ENCODE measurements at places on chromosomes 5 and 9.

GRCh38 chr9:76453785-76454184 is 5.2 kb upstream of the GCNT1 start:
- no peak for ATAC-seq

DNA sequence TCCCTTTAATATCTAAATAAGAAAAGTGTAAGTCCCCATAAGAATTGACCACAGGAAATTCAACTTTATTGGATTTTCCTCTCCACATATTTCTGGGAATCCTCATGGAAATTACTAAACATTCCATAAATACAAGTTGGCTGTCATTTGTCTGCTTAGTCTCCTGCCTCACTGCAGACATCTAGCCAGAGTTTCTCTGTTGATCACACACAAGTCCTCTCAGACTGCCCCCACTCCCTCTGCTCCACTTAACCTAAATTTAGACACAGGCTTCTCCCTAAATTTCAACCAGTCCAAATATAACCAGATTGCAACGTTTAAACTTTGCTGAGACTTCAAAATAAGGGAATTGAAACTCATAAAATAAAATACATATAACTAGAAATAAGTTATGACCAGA is 982.1 kb downstream of the DTWD2 start:
- ATAC-seq, result no peak

DNA sequence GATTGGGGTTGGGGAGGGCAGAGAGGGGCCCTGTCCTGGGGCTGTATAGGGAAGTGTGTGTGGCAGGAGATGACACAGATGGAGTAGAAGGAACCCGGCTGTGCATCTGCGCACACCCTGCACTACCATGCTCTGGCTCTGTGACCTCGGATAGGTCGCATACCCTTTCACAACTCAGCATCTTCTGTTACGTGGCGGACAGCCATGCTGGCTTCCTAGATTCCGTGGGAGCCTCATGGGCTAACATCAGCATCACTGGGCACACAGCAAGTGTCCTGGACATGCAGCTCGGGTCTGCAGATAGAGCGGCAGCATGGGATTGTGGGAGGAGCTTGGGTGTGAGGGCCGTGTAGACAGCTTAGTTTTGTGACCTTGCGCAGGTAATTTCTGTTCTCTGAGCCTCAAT is 9.2 kb downstream of the ARPC5L start:
- no peak for ATAC-seq

DNA sequence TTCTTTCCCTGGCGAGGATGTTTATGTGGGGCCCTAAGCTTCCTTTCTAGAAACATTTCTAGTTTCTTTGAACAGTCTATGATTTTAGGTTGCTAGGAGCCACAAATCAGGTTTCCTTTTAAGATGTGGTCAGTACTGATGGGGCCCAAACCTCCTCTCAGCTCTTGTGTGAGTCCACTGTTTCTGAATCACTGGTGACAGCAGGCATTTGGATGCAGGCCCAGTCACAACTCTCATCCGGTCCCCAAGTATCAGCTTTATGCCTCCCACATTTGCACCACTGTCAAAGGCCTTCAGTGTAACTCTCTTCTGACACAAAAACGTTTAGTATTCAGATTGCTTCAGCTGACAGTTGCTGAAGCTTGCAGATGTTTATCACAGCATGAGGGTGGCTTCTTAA is 7.8 kb downstream of the DMRT2 start:
- no peak for ATAC-seq

- peak; percentile 97 for ATAC-seq
Observed at GRCh38 chr5:172806897-172807672, 27.0 kb upstream of the ERGIC1 start.

GRCh38 chr5:175116466-175117048 is 327.4 kb downstream of the DRD1 start:
- no peak for ATAC-seq

GRCh38 chr5:123671042-123671441 is 159.1 kb downstream of the CSNK1G3 start:
- no peak for ATAC-seq

DNA sequence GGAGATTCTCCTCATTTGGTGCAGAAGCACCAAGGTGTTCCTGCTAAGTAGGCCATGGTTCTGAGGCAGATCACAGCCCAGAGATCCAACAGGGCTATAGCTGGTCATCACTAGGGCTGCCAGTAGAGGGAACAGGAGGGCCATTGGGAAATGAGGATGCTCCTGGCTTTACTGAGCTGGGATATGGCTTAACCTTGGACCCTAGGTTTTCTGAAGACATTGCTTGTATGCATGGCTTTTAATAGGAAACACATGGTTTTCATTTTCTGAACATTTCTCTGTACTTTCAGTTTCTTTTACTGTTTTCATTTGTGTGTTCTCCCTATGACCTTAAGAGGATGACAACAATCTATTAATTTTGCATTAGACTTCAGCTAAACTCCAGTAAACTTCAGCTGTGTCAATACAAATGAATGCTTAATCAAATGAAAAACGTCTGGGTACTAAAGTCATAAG is at the start of gene IFNW1:
IFNW1 (minus strand) TSS at position 406 of the 456 bp plus-strand sequence; CDS start at position 144, 262 bp downstream.
- ATAC-seq, result no peak

DNA sequence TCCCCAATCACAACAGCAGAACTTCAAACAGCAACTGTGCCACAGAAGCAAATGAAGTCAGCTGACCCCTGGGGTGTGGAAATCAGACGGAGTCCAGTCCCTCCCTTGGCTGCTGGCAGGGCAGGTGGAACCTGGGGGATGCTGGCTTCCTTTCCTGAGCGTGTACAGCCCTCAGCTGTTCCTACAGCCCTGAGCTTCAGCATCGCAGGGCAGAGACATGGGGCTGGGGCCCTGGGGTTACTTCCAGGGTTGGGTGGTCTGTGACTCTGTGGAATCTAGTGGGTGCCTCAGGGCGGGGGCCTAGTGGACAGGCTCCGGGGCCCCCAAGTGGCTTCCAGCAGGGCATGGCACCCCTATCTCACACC is 7.3 kb upstream of the RXRA start:
- no peak for ATAC-seq

- no peak for ATAC-seq
Observed at GRCh38 chr9:17470036-17470813, 108.6 kb upstream of the SH3GL2 start.

GRCh38 chr5:120466341-120467006 is 2.4 kb downstream of the PRR16 start:
- no peak for ATAC-seq

DNA sequence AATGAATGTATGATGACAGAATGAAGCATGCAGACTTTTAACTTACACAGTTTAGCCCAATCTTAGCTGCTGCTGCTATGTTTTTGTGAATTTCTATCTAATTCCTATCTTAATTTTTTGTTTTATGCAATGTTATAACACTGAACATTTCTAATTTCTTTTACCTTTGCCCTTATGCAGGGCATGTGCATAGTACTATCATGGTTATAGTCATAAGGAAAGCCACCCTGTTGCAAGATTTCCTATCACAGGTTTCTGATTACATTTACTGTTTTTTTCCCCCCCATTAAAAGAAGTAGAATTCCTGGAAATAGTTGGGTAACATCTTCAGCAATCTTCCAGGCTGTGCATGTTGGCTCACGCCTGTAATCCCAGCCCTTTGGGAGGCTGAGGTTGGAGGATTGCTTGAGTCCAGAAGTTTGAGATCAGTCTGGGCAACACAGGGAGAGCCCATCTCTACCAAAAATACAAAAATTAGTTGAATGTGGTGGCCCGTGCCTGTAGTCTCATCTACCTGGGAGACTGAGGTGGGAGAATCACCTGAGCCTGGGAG is 164.4 kb downstream of the KDM4C start:
- ATAC-seq, result no peak

DNA sequence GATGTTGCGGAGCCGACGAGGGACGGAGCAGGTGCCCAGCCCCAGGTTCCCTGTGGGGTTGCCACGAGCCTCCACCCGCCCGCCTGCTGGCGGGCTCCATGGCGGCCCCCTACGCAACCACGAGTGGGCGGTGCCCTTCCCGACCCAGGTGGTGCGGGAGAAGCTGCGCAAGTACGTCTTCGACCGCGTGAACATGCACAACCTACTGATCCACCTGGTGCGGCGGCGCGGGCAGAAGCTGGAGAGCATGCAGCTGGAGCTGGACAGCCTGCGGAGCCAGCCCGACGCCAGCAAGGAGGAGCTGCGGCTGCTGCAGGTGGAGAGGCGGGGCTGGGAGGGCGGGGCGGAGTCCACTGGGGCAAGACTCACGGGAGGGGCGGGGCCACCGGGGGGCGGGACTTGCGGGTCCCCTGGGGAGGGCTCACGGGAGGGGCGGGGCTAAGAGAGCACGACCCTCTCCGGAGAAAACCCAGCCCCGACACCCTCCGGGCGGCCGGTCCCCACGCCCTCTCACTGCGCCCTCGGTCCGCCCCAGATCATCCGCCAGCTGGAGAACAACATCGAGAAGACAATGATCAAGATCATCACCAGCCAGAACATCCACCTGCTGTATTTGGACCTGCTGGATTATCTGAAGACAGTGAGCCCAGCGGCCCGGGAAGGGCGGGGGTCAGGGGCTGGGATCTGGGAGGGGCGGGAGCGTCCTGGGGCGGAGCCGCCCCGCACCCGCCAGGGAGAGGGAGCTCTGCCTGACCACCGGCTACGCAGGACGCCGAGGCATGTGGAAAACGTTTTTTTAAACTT is 3.9 kb downstream of the CCDC183 start:
- peak; percentile 70 for ATAC-seq

DNA sequence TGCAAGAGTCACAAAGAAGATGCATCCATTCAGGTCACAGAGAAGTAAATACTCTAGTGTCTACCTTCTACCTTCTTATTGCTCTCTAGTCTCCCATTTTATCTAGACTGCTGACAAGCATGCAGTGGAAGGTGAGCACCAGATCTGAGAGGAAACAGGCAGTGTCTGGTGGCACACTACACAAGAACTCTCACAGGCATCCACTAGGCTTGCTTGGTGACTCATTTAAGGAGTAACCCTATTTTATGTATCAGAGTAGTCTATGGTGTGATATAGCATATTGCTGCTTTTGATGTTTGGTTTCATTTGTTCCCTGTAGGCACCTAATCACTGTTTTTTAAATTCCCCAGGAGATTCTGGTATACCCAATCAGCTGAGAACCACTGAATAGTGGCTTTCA is 1.6 kb upstream of the THBS4 start:
- peak; percentile 78 for ATAC-seq

GRCh38 chr9:20048985-20049384 is 260.1 kb upstream of the SLC24A2 start:
- no peak for ATAC-seq

GRCh38 chr5:88683506-88684135 is 199.4 kb downstream of the MEF2C start:
- ATAC-seq, result no peak

GRCh38 chr9:98288881-98289280 is 33.4 kb upstream of the TBC1D2 start:
- no peak for ATAC-seq

All from activated CD4-positive, CD25-positive, alpha-beta regulatory T cell treated with anti-CD3 and anti-CD28 coated beads, Interleukin-2, amount 50 U/mL, for 24 hours (primary cell).